Hematopoietic multipotent progenitor cell (in vitro differentiated cells): ENCODE measurements at places on chromosomes 12 and 14.

- no peak for DNase-seq
Observed at GRCh38 chr12:123119808-123120207, 31.1 kb downstream of the PITPNM2 start.

DNA sequence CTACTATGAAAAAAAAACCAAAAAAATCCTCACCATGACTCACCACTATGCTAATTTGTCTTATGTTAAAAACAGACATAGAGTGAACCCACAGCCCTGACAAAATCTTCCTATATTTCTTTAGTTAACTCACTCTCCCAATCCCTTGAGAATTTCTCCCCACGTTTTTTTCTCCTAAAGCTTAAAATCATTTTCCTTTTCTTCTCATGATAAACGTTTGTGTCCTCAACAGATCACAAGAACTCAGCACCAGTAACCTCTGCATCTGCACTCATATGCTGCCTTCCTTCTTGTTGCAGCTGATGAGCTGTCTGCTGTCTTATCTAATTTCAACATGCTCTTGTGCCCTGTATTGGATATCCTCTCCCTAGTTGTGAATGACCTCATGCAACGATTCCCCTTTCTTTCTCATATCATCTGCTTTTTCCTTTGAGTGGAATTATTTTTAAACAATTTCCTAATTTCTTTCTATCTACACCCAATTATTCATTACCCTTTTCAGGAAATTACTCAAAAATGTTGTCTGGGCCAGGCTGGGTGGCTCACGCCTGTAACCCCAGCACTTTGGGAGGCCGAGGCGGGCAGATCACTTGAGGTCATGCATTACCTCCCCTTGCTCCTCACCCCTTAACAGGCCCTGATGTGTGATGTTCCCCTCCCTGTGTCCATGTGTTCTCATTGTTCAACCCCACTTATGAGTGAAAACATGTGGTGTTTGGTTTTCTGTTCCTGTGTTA, 427.5 kb upstream of the MGAT4C start:
- no peak for DNase-seq

DNA sequence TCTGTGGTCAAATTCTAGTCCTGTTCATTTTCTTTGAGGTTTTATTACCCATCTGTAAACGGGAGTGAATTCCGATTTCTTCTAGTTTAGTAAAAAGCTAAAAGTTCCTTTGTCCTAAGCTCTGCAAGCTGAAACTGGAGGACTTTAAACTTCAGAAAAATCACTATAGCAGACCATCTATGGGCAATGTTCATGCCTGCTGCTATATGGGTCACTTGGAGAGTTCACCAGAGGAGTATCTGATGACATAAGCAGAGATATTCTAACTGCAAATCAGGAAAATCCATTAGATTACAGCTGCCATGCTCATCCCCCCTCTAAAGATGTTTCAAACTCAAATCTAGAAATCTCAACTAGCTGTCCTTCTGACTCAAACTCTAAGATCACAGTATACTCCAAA, 193.0 kb upstream of the RTL1 start:
- DNase-seq: no peak

DNA sequence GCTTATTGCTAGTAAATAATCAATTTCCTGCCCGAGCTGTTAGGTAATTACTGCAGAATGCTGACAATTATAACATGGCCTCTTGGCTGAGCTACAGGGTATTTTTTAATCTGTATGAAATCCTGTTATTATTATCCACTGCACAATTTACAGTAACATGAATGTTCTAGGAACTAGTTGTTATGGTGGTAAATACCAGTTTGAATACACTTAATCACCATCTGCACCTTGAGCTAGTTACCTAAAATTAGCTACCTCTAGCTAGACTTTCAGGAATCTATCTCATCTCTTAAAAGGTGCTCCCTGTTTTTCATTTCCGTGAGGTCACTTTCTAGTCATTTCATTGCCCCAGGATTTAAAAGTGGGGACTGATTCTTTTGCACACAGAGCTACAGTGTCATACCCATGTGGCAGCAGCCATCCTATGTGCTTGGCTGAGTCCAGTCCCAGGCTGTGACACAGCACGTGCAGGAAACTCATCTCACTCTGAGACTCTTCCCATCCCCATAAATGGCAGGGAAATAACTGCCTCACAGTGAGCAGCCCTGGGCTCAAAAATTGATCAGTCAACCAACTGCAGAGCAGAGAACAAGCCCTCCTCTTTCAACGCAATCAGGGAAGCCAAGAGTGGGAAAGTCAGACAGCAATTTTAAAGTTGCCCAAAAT, 37.6 kb downstream of the DCP1B start:
- no peak for DNase-seq

DNA sequence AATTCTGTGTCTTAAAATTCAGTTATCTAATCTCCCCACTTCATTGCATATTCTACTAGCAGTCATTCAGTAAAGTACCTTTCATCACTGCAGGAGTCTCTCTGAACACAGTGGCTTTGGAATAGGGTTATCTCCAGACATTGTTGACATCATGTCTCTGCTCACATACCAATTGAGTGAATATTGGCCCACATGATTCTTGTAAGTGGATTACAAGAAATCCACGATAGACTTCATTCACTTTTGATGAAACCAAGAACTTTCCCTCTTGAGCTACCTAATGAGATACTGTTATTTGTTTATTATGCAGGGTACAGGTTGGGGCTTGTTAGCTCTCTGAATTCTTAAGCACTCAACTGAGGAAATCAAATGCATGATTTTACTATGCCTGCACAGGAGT, 284.9 kb downstream of the RAD51B start:
- no peak for DNase-seq

DNA sequence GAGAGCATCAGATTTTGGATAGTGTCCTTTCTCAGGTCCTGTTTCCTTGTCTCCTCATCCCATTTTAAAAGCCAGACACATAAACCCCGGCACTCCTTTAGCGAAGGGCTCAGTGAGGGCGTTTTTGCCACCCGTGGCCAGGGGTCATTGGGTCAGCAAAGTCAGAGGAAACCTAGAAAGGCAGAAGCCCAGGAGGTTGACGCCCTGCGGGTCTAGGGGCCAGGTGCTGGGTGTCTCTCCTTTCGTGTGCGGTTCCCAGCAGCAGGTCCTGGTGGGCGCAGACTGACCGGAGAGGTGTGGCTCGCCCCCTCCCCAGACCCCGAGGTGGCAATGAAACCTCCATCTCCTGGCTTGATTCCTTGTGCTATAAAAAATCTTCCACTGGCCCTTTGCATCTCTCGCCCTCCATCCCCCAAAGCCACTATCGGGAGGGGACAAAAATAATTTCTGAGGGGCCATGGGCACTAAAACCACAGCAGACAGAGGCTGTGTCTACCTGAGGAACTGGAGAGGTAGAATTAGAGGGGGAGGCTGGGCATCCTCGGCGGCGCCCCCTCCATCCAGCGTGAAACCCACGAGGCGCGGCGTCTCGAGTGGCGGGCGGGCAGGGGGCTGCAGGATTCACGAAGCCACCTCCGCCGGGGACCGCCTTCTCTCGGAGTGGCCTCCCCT, 858 bp upstream of the FRMD6 start:
- no peak for DNase-seq

DNA sequence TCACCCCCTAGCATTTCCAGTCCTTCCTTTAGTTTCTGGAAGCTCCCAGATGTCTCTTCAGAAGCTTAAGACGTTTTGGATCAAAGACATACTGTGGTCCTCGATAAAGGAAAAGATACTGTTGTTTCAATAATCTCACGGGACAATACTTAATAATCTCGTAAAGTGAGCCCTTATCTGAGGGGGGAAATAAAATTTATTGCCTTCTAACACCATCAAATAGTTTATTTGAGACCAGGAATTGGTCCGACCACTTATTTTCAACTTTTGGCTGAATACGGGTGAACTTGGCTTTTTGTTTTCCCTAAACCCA, 640 bp upstream of the G2E3 start:
- no peak for DNase-seq

DNA sequence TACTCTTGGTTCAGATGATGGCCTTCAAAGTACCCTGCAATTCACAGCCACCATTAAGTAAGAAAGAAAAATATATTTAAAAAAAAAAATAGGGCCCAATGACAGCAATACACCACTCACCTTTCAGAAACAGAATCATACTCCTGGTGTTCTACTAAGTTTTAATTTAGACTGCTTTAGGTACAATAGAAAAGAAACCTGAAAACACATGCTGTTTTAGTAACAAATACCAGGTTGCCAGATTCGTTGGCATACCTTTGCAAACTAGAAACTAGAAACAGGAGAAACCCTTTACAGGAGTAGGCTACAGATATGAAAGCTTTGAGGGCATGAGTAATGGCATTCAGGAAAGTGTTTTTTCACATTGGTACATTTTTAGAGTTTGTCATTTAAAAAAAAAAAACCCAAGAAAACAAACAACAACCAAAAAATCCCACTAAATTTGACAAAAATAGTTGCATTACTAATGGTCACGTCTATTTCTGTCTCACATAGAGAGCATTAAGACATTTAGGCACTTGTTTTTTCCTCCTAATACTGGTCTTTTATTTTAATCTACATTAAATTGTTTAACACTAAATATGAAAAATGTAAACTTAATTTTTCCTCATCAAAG, 4.0 kb downstream of the SIX1 start:
- DNase-seq: no peak

GRCh38 chr12:16165506-16165905, 112.0 kb downstream of the SLC15A5 start:
- DNase-seq: peak; percentile 48
